Stimulated activated CD4-positive, alpha-beta T cell treated with anti-CD3 and anti-CD28 coated beads, TNF-alpha, amount 100 ng/mL, for 4 hours (primary cell): ENCODE measurements at places on chromosomes 13 and 19.

DNA sequence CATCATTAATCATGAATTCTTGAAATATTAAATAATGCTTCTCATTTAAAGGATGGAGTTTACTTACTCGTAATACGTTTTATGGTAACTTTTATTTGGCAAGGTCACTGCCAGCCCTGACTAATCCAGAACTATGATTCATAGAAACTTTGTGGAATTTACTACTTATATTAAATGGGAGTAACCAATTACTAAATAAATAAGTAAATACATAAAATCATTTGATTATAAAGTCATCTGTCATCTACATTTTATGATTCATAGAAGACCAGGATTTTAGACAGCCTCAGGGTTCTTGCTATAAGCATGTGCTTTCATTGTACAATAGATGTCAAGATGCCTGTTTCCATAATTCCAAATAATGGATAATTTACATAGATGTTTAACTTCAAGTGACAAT lies 611.1 kb downstream of the TBC1D4 start:
- DNase-seq = no peak

GRCh38 chr19:18649371-18650020 lies 12.7 kb downstream of the KLHL26 start:
- DNase-seq = no peak

DNA sequence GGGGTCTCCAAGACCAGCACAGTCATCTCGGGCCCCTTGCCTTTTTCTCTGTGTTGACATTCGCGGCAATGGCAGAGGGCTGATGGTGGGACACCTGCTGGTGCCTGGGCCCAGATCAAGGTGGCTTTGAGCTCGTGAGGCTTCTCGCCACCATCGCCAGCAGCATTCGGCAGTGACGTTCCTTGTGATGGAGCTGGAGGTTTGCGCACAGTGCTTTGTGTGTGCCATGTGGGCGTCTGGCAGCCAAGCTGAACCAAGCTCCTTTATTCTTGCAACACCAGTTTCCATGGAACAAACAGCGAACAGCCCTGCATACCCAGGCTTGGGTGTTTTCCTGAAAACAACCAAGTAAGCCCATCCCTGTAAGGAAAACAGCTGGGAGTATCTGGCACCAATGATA lies 9.1 kb upstream of the TMEM255B start:
- no peak for DNase-seq

DNA sequence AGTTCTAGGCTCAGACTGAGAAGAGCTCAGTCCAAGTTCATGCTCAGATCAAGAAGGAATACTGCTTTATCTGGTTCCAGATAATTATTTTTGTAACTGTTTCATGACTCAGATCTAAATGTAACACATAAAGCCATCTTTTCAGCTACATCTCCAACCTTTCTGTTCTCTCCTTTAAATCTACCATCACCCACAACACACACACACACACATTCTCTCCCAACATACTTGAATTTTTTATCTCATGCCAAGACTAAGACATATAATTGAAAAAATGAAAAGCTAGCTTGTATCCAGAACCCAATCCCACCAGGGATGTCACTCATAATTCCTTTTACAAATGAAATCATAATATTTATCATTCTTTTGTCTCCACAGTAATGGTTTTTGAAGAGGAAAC lies 7.6 kb downstream of the KATNAL1 start:
- DNase-seq = no peak

DNA sequence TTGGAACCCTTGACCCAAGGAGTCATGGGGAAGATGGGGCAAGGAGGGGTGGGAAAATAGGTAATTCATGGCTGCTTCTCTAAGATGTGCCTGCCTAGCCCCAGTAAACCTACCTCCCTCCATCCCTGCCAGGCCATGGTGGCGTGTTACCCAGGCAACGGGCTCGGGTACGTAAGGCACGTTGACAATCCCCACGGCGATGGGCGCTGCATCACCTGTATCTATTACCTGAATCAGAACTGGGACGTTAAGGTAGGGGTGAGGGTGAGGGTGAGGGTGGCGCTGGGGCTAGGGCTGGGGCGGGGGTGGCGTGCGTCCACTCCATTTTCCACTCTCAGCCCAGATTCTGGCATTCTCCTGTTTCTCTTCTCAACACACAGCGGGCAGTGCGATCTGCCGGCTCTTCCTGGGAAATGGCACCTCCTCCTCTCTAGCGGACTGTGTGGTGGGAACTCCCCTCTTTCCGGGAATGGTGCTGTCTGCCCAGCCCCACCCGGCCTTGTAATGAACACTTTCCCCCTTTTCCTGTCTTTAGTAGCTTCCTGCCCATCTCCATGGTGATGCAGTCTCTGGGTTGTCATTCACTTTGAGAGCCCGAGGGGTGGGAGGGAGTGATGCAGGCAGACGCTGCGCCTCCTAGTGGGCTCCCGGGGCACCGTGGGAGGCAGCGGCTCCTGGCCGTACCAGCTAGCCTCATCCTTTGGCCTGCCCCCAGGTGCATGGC lies 7.6 kb downstream of the EGLN2 start:
- peak; percentile 57 for DNase-seq

- no peak for DNase-seq
Observed at GRCh38 chr19:38713227-38713649, 31.0 kb downstream of the CAPN12 start.

DNA sequence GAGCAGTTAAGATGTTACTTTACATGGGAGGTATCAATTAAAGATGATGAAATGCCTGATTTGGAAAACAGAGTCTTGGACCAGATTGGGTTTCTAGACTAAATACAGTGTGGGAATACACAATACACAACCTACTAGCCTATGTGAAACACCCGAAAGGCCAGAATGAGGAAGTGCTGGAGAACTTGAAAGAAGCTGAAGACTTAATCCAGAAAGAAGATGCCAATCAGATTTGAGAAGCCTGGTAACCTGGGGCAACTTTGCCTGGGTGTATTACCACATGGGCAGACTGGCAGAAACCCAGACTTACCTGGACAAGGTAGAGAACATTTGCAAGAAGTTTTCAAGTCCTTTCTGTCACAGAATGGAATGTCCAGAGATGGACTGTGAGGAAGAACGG lies 43.2 kb downstream of the N4BP2L1 start:
- no peak for DNase-seq

- no peak for DNase-seq
Observed at GRCh38 chr19:32802840-32803239, 66.7 kb downstream of the SLC7A9 start.

DNA sequence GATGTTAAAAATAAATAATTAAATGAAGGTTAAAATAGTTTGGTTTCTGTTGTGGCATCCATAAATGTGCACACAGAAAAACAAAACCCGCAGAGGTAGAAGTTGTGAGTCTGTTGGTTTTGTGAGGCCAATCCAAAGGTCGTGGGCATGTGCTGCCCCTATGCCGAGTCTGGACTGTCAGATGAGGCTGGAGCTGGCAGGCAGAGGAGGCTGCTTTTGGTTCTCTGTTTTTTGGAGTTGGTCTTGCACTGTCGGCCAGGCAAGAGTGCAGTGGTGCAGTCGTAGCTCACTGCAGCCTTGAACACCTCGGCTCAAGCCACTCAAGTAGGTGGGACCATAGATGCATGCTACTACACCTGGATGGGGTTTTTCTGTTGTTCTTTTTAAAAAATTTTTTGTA lies 43.7 kb downstream of the TSSK6 start:
- DNase-seq = no peak

GRCh38 chr19:54662730-54663129 lies at the start of gene LILRB4:
Gene LILRB4 (plus strand): TSS chr19:54662985. CDS start chr19:54663034, 49 bp downstream.
- no peak for DNase-seq
